Mammary epithelial cell (primary cell): ENCODE measurements at places on chromosomes 12 and 14. TPM values are rescaled to one million over a fixed set of nuclear protein-coding genes. Genes with fewer than 3 reads are reported as not detected.

- no peak for DNase-seq
Measured at GRCh38 chr14:81172881-81173280, 47.9 kb downstream of the GTF2A1 start.

- no peak for DNase-seq
Measured at GRCh38 chr14:32900547-32900946, 38.1 kb upstream of the NPAS3 start.

DNA sequence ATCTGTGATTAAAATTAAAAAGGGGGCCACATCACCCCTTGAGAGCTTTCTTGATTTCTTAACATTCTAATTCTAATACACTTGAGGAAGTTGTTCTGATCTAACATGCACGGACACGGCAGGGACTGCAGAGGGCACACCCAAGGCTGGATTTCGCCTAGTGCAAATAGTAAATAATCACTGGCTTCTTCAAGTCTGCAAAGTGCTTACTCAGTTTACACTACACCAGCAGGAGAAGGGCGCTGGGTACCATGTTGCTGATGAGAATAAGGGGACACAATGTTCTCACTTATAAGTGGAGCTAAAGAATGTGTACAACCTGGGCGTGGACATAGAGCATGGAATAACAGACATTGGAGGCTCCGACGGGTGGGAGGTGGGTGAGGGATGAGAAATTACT is 34.2 kb downstream of the TBX5 start:
- no peak for DNase-seq

- peak; percentile 57 for DNase-seq
Measured at GRCh38 chr12:120223458-120224303, 22.8 kb upstream of the RPLP0 start.

The YLPM1 gene
- 38.0 and 52.4 TPM in 2 replicates for total RNA-seq

DNA sequence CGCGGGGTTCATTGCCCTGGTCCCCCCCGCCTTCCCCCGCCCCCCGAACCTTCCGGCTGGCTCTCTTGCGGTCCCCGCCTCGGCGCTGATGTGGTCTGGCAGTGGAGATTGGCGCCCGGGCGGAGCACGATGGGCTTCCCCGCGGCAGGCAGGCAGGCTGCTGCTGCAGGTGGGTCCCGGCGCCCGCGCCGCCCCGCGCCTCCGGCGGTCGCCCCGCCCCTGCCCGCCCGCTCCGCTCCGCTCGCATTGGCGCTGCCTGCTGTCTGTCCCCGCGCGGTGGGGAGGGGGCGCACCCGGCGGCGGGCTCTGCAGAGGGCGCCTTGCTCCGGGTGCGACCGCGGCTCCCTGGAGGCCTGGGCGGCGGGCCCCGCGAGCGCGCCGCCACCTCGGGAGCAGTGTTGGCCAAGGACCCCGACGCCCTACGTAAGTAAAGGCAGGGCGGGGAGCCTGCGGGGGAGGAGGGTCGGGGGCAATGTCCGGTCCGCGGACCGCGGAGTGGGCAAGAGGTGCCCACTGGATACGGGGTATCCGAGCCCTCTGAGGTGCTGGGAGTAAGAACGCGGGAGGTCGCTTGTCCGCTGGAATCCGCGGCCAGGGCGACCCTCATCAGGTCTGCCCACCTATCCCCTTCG is at the start of gene AKAP5:
TSS of gene AKAP5 (plus strand) at position 309 of the 632 bp plus-strand sequence. CDS start 2,896 bp downstream, outside the sequence.
- no peak for DNase-seq

DNA sequence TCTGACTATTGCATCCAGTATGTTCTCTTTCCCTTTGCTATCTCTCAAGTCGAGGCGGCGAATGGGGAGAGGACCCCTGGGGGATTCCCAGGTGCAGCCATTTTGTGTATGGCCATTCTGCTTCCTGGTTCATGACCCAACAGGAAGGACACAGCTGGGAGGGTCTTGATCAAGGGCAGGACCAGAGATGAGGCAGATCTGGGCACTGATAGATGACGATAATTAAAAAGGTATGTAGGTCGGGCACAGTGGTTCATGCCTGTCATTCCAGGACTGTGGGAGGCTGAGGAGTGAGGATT is 73.9 kb downstream of the EID3 start:
- DNase-seq = no peak

GRCh38 chr14:30005114-30005808 is 77.6 kb upstream of the PRKD1 start:
- DNase-seq = peak; percentile 21

The KLHL33 gene
- total RNA-seq = not detected in 2 replicates

The HOXC10 gene
- 2.8 and 3.3 TPM in 2 replicates for total RNA-seq

DNA sequence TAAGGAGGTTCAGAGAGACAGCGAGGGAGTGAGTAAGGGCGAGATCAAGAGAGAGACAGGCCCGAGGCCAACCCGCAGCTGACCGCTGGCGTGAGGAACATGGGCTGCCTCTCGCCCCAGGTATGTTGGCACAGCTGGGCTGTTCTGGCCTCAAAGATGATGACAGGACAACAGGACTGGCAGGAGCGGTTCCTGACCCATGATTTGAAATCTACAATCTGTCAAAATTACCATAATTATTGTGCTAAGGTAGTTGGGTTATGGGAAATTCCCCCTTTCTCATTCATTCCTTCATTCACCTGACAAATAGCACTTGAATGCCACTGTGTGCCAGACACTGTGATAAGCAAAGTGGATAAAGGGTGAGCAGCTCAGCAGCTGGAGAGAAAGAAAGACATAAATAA is 5.1 kb upstream of the ENDOU start:
- DNase-seq = peak; percentile 54

DNA sequence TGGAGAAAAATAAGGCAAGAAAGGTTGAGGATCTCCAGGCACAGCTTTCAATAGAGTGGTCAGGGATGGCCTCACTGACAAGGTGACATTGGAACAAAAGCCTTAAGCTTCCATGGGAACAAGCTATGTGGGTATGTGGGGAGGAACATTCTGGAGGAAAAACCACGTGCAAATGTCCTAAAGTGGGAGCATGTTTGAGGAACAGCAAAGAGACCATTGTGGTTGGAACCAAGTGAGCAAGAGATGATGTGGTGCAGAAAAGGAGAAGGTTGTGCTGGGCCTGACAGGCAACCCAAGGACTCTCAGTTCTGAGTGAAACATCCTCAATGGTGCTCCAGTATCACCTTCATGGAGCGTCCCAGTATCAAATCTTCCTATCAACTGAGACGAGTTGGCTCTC is 184.0 kb downstream of the CAND1 start:
- DNase-seq = no peak

The RNASE7 gene
- total RNA-seq = 43.0 and 87.2 TPM in 2 replicates

- peak; percentile 84 for DNase-seq
Measured at GRCh38 chr14:91835920-91836843, 31.2 kb downstream of the TC2N start.

The GLI1 gene
- 1.4 and 2.5 TPM in 2 replicates for total RNA-seq

DNA sequence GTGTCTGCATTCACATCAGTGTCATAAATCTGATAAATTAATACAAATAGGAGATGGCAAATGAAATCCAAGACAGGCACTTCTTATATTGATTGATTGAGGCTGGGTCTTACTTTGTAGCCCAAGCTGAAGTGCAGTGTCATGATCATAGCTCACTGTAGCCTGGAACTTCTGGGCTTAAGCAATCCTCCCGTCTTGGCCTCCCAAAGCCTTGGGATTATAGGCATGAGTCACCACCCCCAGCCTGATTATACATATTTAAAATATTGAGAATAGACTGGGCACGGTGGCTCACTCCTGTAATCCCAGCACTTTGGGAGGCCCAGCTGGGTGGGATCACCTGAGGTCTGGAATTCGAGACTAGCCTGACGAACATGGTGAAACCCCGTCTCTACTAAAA is 51.3 kb downstream of the MARK3 start:
- DNase-seq = peak; percentile 30
